ENCODE measurements at places on chromosomes 2 and 18. TPM values are rescaled to one million over a fixed set of nuclear protein-coding genes. Genes with fewer than 3 reads are reported as not detected.

GRCh38 chr2:172147944-172148650, 45.4 kb upstream of the DLX2 start:
- DNase-seq, result no peak

ALLC gene
- not detected for total RNA-seq

FRZB gene
- not detected for total RNA-seq

UBXN2A gene
- total RNA-seq, result 15.0 TPM

DNA sequence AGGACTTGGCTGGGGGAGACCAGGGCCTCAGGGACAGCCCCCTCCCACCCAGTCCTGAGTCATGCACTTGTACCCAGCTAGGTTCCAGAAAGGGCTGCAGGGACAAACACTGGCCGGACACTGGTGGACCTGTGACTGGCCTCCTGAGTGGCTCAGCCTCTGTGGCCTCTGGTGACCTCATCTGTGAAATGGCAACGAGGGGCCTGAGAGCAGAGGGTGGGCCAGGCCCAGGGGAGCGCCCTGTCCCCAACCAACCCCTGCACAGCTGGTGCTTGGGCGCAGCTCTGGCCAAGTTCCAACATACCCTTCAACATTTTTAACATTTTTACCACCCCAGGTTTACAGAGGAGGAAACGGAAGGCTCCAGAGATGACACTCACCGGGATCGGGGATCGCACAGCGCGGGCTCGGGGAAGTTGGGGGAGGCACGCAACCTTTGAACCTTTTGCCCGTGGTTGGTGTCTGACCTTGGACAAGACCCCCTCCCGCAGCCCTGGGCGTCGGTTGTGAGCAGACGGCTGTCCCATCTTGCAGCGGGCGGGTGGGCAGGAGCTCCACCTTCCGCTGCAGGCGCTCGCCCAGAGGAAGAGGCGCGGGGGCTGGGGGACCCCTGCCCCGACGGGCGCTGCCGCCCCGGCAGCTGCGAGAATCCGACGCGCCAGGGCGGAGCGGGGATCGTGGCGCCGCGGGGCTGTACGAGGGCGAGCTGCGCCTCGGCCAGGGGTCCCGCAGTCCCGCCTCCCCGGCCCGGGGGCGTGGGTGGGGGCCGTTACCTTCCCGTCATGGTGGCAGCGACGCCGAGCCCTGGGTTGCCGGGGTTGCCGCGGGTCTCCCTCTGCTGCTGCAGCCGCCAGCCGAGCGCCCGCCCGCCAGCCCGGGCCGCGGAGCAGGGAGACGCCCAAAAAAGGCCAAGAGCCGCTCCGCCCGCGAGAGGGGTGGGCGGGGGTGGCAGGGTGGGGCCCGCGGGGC, 805 bp downstream of the LIMS2 start:
- DNase-seq, result peak; percentile 15

ORC2 gene
- total RNA-seq, result 76.4 TPM

- DNase-seq, result no peak
Observed at GRCh38 chr2:163348857-163349380, 386.9 kb downstream of the FIGN start.

DNA sequence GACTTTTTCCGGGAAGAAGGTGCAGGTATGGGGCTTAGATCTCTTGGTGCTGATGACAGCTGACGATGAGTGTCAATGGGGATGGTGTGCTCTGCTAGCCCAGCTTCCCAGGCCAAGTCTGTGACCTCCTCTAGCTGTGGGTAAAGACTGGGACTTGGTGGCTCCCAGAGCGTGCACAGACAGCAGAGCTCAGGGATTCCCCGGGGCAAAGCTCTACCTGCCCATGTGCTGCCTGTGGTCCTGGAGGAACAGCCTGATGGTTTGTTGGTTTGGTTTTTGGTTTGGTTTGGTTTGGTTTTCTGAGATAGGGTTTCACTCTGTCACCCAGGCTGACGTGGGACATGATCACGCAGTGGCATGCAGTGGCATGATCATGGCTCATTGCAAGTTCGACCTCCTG, 19.2 kb downstream of the ATP6V1B1 start:
- no peak for DNase-seq

DNA sequence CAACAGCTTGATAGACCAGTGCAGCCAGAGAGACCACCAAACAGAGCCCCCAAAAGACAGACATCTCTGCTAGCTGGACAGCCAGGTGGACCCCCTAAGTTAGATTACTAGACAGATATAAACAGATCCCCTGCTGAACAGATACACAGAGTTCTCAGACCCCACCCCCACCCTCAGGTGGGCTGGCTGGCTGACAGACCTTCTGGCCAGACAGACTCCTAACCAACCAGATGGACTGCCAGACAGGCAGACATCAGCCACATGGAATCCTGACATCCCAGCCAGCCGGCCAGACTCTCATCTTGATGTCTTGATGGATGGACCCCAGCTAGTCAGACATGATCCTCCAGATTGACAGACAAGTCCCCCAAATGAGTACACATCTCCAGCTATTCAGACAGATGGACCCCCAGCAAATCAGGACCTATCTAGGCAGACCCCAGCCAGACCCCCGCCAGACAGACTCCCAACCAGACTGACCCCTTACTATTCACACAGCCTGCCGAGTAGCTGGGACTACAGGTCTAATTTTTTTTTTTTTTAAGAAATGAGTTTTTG, 18.0 kb downstream of the PTPN18 start:
- no peak for DNase-seq

- no peak for DNase-seq
Observed at GRCh38 chr18:44781886-44782285, 101.2 kb downstream of the SETBP1 start.

DNA sequence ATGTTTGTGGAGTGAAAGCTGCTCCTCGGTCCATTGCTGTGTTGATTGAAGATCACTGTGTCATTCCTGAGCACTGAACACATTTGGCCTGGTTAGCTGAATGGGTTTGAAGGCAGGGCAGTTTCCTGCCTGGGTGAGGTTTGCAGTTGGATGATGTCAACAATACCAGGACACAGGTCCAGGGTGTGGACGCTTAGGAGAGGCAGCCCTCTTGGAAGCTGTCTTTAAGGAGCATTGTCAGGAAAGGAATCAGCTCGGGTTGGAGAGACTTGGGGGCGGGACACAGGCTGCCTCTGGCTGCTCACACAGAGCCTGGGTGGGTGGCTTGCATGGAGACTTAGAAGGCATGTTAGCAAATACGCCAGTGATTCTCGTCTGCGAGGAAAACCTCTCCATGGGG, 237.7 kb downstream of the SEPTIN10 start:
- DNase-seq, result no peak

DNA sequence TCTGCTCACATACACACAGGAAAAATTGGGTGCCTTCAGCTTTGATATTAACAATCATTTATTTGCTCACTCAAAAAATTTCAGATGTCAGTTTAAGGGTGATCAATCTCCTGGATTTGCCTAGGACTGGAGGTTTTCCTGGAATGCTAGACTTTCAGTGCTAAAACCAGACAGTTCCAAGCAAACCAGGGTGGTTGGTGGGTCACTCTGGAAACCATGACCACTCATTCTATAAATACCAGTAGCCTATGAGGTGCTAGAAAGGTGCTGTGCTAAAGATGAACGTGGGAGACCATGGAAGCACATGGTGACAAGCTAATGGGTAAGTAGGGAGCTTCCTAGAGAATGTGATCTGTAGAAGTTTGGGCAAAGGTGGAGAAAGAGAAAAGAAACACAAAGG, 25.4 kb upstream of the STPG4 start:
- no peak for DNase-seq

DNA sequence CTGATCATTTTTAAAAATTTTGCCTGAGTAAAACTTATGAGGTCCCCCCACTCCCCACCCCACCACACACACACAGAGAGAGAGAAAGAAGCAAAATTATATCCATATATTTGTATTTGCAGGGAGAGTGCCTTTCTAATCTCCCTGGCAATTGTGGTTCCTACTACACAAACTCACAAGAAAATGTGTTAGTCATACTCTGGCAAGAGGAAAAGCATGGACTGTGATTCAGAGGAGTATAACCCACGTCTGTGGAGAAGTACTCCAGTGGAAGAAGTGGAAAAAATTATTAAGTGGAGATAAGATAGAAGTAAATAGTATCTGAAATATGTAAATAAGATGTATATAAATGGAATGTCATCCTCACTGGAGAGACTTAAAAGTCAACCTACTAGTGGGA, 114.0 kb downstream of the DSEL start:
- DNase-seq, result no peak

MALL gene
- not detected for total RNA-seq

GRCh38 chr2:149064856-149065630, 26.5 kb downstream of the LYPD6B start:
- DNase-seq, result no peak

- no peak for DNase-seq
Observed at GRCh38 chr2:47499621-47500309, 96.8 kb downstream of the MSH2 start.

DNA sequence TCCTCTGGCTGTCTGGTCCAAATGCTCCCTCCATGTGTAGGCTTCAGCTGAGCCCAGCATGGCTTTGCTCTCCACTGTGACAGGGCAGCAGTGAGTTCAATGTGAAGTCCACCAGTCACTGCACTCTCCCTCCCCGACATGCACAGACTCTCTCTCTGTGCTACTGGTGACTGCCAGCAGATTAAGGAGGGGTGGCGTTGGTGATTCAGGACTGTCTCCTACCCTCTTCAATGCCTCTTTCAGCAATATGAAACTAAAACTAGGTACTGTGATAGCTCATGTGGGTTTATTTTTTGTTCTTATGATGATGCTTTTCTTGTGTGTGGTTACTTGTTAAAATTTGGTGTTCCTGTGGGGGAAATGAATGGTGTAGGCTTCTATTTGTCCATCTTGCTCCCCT, 201.0 kb upstream of the RBMS1 start:
- no peak for DNase-seq

DNA sequence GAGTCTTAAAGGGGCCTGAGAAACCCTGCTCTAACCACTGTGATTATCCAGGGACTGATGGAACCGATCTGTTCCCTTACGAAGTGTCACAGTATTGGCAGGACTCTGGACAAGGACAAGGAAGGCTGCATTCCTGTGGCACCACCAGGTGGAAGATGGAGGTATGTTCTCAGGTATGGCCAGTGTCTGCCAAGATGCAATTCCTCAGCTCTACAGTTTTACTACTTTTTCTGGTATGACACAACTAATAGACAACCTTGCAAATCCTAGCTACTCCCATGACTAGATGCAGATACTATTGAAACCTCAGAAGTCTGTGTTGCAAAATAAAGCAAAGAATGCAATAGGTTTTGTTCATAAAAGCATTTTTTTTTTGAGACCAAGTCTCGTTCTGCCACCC, 14.6 kb downstream of the RAB31 start:
- DNase-seq, result no peak

- DNase-seq, result no peak
Observed at GRCh38 chr18:52200406-52200805, 139.6 kb upstream of the DCC start.

GRCh38 chr2:223635080-223635479, 32.9 kb upstream of the SCG2 start:
- DNase-seq, result no peak

DNA sequence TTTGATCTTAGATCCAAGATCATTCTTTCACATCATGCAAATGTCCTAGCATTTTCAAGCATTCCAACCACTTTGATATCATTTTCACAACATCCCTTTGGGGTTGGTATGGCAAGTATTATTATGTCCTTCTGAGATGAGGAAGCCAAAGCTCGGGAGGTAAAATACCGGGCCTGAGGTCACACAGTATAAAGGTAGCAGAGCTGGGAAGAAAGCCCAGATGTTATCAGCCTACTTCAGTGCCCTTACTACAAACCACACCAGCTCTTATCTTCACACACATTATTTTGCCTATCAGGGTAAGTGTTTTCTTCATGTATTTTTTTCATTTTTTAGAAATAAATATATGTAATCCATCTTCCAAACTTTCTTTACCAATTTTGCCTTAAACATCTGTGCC, 4.2 kb upstream of the B4GALT6 start:
- no peak for DNase-seq

CD207 gene
- total RNA-seq, result not detected

GRCh38 chr2:98778151-98778550, 47.2 kb upstream of the MGAT4A start:
- DNase-seq, result no peak

DES gene
- total RNA-seq, result not detected

DNA sequence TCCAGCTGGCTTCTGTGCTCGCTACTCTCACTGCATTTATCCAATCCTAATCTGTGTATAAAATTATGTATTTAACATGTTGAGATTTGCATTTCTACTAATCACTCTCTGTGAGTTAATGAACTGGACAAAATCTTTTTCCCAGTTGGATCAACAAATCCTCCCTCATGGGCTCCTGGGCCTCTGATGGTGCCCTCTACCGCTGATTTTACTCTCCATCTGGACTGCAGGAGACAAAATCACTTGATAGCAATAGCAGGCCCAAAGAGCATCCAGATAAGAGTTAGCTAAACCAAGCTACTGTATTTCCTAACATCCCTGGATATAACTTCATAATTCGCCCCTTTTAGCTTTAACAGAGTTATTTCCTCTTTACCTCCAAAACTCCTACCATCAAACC, 14.4 kb downstream of the REG3G start:
- DNase-seq, result no peak

DNA sequence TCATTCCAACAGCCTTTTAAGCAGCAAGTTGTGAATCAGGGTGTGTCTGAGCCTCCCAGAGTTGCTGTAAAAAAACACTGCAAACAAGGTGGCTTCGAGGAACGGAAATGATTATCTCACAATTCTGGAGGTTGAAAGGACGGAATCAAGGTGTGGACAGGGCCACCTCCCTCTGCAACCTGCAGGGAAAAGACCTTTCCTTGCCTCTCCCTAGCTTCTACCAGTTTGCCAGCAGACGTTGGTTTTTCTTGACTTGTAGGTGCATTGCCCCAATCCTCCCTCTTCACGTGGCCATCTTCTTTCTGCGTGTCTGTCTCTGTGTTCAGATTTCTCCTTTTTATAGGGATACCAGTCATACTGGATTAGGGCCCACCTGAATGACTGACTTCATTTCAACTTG, 24.8 kb upstream of the TMEM131 start:
- DNase-seq, result no peak

EGR4 gene
- total RNA-seq, result not detected

NT5DC4 gene
- not detected for total RNA-seq

GRCh38 chr2:215831296-215831913, 181.9 kb downstream of the MREG start:
- DNase-seq, result no peak

- no peak for DNase-seq
Observed at GRCh38 chr2:137187216-137187615, 421.9 kb downstream of the THSD7B start.

DNA sequence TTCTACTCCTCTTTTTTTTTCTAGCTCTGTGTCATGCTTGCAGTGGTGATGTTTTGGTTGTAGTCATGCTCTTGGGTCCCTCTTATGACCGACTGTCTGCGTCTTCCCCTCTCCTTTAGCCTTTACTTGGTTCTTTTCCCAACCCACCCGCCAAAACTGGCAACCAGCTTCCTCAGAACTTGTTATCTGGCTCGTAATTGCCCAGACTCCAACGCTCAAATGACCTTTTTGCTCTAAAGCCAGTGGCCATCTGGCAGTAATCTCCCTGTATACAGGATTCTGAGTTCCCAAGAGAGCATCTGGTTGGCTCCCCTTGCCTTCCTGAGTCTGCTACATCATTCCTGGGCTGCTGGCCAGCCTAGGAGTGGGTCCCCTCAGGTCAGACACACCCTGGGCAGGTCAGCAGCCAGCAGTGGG, 147.2 kb downstream of the MGAT5 start:
- no peak for DNase-seq

All from CD4-positive, alpha-beta memory T cell (primary cell).